Central memory CD4-positive, alpha-beta T cell (primary cell): ENCODE measurements at places on chromosomes 2 and 18.

GRCh38 chr2:10762651-10763460, 41.4 kb downstream of the ATP6V1C2 start:
- DNase-seq: no peak

DNA sequence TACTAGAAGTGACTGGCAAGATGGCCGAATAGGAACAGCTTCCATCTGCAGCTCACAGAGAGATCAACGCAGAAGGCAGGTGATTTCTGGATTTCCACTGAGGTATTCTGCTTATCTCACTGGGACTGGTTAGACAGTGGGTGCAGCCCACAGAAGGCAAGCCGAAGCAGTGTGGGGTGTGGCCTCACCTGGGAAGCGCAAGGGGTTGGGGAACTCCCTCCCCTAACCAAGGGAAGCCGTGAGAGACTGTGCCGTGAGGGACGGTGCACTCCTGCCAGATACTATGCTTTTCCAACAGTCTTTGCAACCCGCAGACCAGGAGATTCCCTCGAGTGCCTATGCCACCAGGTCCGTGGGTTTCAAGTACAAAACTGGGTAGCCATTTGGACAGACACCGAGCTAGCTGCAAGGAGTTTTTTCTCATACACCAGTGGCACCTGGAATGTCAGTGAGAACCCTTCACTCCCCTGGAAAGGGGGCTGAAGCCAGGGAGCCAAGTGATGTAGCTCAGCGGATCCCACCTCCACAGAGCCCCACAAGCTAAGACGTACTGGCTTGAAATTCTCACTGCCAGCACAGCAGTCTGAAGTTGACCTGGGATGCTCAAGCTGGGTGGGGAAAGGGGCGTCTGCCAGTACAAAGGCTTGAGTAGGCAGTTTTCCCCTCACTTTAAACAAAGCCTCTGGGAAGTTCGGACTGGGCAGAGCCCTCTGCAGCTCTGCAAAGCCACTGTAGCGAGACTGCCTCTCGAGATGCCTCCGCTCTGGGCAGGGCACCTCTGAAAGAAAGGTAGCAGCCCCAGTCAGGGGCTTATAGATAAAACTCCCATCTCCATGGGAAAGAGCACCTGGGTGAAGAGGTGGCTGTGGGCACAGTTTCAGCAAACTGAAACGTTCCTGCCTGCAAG, 40.1 kb downstream of the PLEK start:
- DNase-seq: no peak

DNA sequence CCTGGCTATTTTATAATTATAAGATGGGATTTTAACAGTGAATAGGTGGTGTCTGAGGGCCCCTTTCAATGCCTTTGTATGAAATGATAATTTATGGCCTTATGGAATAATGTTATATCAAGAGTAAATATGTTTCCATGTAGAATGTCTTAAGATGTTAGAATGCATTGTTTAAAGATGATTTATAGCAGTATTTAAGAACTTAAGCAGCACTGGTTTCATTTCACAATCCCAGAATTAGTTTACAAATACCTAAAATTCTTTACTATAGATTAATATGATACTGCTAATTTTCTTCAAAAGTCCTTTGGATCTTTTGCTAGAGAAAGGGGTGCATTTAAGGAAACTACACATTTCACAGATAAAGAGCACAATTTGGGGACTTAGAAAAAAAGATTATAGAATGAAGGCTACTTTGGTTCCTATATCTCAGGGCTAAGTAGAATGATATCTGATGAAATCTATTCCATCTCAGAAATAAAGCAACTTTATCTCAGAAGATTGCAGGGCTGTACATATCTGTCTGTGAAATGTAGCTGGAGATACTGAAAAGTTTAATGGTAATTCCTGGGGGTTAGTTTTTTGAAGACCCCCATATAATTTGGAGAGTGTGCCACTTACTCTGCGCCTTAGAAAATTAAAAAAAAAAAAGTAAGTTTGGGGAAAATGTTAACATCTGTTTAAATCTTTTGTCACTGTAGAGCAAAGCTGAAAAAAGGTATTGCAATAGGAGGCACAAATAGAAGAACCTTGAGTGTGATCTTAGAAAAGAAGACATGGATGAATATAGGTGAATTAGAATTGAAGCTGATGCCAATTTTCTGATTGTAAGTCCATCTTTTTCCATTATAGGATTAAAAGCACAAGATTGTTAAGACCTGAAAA, 123.4 kb downstream of the GULP1 start:
- no peak for DNase-seq

- DNase-seq: no peak
These were observed 376.6 kb downstream of the PTH2R start for GRCh38 chr2:208783184-208783583.

DNA sequence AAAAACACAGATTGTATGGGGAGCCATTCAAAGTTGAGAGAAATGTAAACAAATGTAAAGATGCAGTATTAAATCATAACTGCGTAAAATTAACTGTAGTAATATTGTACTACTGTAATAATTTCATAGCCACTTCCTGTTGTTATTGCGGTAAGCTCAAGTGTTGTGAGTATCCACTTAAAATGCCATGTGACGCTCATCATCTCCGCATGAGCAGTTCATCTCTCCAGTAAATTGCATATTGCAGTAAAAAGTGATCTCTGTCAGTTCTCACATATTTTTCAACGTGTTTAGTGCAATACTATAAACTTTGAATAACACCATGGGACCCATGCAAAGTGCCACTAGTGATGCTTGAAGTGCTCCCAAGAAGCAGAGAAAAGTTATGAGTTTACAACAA, 41.8 kb upstream of the SP3 start:
- DNase-seq: no peak

DNA sequence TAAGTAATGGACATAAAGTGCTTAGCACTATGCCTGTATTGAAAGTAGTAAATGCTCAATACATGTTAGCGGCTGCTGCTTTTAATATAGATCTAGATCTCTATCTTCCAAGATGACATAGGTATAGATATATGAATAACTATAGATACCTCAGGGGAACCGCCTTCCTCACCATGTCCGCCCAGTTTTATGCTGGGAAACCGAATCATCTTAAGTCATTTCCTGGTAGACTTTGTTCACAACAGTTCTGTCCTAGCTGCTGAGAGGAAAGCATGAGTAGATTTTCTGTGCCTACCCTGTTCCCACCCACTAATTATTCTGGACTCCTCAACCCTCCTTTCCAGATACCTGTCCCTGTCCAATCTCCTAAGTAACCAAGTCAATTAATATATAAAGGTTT, 21.6 kb upstream of the ITM2C start:
- DNase-seq: no peak

DNA sequence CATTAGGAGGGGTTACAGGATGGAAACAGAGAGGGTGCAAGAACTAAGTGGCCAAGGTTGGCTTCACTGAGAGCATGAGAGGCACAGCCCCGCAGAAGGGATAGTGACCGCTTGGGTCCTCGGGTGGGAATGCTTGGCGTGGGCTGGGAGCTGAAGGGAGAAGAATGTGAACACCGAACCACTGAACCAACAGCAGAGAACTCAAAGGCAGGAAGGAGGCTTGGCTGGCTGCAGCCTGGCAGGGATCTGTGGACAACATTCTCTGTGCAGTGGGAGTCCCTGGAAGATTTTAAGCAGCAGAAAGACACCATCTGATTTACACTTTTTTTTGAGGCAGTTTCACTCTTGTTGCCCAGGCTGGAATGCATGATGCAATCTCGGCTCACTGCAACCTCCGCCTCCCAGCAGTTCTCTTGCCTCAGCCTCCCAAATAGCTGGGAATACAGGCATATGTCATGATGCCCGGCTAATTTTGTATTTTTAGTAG, 33.9 kb downstream of the SOWAHC start:
- DNase-seq: no peak

- no peak for DNase-seq
These were observed 620.2 kb downstream of the KCNJ3 start for GRCh38 chr2:155318710-155319109.

- no peak for DNase-seq
These were observed 108.5 kb downstream of the CTAGE1 start for GRCh38 chr18:22309191-22309590.

DNA sequence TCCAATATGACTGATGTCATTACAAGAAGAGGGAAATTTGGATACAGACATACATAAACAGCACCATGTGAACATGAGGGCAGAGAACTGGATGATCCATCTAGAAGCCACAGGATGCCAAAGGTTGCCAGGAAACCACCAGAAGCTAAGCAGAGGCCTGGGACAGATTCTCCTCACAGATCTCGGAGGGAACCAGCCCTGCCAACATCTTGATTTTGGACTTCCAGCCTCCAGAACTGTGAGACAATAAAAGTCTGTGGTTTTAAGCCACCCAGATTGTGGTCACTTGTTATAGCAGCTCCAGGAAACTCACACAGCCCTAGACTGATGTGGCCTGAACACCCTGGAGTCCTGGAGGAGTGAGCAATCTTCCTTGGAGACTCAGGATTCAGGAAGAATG, 351.6 kb downstream of the EIPR1 start:
- no peak for DNase-seq

GRCh38 chr2:95159690-95160449, at the start of gene ZNF514:
ZNF514 (minus strand) TSS chr2:95159848; CDS start chr2:95153253, 6,595 bp downstream.
- DNase-seq: peak; percentile 74
